ENCODE measurements at places on chromosomes 3 and 15.

DNA sequence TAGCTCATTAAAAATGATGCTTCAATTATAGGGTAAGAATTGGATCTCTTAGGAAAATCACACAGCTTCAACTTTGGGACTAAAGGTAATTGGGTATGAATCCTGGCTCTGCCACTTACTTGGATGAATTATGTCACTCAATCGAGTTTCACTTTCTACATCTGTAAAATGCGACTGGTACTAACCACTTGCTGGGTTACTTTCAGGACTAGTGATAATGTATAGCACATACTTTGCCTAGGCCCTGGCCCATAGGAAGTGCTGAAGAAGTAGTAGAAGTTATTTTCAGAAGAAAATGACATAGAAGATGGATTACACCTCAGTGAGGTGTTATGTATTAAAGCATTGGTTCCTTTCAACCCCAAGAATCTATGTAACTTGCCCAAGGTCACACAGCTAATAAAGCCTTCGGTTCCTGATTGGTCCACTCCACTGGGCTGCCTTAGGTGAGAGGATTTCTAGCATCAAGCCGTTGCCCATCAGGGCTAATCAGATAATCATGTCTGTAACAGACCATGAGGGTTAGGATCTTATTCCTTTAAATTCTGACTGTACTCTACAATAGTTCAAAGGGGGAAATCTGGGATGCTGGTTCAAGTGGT is 29.4 kb upstream of the AP4E1 start:
- no peak for DNase-seq

- DNase-seq: no peak
Observed at GRCh38 chr3:133887803-133888703, 7.6 kb downstream of the RAB6B start.

GRCh38 chr15:25761971-25762662 is 101.0 kb downstream of the ATP10A start:
- no peak for DNase-seq

DNA sequence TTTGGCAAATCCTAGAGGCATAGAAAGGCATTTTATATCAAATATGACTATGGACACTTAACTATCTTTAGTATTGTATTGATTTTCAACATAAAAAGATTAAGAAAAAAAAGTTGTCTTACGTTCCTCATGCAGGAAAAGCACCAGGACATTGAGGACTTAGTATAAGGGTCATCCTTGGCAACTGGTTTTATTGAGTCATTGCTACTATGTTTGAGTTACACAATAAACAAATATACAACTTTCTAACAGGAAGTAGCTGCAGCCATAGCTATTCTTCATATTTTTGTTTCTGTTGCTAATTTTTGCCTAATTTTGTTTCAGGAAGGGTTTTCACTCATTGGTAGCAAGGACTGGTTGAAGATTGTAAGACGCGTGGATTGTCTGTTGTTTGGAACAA is 93.0 kb downstream of the NPTN start:
- DNase-seq: no peak

DNA sequence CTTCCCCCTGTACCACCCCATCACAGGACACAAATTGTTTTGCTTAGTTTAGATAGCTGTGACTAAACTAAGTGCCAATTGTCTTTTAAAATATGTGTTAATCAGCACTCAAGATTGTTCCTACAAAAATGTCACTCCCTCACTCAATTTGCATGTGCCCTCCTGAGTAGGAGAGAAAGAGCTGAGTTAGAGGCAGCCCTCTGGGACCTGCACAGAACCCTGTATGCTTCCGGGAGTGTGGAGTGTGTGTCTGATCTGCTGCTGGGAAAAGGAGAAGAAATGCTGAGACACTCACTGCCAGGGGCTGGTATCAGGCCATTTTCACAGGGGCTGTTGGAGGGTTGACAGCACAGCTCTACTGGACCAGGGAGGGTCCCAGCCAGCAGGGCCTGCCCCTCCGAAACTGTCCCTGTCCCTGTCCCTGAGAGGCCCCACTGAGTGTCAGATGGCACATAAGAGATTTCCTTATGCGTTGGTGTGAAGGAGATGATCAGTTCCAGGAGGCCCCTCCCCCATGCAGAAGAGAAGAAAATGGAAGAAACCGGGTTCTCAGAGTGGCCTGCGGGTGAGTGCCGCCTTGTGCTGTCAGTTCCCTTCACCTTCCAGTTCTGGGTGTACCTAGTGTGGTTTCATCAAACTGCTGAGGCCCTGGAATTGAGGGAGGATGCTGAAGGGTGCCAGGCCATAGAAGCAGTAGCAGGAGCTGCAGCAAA is 3.9 kb upstream of the B3GNT5 start:
- DNase-seq: no peak

- no peak for DNase-seq
Observed at GRCh38 chr3:157355276-157355675, 81.4 kb upstream of the PTX3 start.

- no peak for DNase-seq
Observed at GRCh38 chr3:157156837-157157635, 2.9 kb downstream of the CCNL1 start.

DNA sequence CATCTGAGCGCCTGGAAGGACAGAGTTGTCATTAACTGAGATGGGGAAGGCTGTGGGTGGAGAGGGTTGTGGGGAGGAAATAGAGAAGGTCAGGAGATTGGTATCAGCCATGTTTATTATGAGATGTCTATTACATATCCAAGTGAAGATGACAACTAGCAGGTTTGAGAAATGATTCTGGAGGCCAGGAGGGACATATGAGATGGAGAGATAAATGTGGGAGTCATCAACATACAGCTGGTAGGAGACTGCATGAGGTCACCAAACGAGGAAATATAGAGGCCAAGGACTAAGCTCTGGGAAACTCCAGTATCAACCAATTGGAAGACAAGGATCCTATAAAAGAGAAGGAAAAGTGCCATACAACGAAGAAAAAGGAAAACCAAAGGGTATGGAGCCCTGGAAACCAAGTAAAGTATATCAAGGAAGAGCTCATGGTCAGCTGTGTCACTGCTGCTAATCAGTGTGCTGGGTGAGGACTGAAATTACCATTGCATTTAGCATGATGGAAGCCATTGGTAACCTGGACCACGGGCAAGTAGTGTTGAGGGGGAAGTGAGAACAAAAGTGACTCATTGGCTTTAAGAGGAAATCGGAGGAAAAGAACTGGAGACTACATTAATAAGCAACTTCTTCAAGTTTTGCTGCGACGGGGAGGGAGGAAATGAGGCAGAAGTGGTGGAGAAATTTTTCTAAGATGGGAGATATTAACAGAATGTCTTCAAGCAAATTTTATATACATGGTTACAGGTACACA is 14.0 kb upstream of the UACA start:
- DNase-seq: no peak

GRCh38 chr3:119625451-119626153 is 27.9 kb downstream of the PLA1A start:
- DNase-seq: no peak

DNA sequence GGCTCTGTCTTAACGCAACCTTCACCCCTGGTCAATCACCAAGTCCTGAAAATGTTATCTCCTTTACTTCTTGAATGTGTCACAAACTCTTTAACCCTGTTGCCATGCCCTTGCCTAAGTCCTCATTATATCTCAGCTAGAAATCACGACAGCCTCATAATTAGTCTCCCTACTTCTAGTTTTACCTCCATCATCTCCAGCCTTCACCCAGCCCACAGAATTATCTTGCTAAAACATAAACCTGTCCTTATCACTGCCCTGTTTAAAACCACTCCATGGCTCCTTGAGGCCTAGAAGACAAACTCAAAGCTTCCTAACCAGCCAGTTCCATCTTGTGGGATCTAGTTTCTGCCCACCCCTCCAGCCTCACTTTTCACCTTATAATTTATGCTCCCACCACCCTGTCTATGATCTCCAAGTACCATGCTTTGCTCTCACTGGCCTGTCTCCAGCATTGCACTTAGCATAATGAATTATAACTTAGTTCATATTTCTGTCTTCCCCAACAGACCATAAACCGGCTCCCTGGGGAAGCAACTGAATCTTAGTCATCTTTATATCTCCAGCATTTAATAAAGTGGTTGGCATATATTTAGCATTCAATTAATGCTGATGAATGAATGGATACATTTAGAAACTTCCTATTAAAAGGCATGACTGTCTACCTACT is 39.2 kb downstream of the GPR176 start:
- DNase-seq: no peak

- DNase-seq: no peak
Observed at GRCh38 chr15:101326026-101326315, 30.9 kb upstream of the SNRPA1 start.

DNA sequence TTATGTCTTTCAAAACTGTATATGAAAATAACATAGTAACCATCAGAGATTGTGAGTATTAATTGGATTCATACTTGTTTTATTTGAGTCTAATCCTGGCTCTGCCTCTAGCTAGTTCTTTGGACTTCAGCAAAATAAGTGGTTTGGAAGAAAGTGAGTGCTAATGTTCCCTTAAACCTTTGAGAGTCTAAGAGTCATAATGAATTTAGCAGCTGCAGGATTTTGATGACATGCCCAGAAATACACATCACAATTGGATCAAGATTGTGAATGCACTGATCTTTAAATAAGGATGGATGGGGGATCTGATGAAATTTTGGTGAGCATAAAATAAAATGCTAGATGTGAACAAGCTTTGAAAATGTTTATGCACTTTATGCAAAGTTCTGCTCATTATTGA is 79.9 kb upstream of the FAM98B start:
- no peak for DNase-seq

GRCh38 chr15:39720621-39721611 is 61.7 kb downstream of the FSIP1 start:
- DNase-seq: no peak

GRCh38 chr15:72722071-72722696 is 36.2 kb downstream of the BBS4 start:
- peak; percentile 60 for DNase-seq

- no peak for DNase-seq
Observed at GRCh38 chr3:8443829-8444791, 57.5 kb upstream of the LMCD1 start.

DNA sequence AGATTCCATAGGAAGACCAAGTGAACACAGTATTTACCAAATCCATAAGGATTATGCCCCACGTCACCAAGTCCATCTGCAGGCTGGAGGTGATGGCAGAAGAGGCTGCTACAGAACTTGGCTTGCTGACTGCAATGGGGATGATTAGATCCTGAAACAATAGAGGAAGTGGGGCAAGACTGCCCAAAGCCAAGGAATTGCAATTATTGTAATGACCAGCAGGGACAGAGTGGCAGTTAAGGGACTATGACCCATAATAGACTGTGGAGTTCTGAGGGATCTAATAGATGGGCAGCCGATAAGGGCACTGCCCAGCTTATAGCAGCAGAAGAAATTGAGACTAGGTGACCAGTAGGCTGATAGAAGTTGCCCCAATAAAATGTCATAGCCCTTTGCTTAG is 108.4 kb downstream of the MINAR1 start:
- no peak for DNase-seq

- DNase-seq: no peak
Observed at GRCh38 chr3:194540274-194540905, 53.6 kb upstream of the ATP13A3 start.

DNA sequence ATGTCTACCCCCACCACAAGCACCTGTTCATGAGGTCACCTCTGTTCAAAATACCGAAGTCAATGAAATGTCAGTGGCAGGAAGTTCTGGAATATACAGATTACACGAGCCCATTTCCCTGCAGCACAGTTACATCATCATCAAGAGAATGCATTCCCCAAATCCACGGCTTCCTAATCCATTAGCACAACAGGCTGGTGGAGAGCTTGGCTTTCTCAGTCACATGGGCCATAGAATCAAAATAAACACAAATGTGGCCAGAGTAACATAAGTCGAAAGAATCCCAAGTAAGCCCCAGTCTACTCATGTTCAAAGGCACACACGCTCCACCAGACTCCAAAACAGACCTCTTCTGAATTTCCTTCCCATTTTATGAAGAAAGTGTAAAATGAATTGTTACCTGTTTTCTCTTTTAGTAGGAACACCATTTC is 419.3 kb downstream of the MAGI1 start:
- DNase-seq: no peak

- DNase-seq: no peak
Observed at GRCh38 chr3:8458238-8458661, 43.4 kb upstream of the LMCD1 start.

GRCh38 chr3:26825454-26825853 is 202.9 kb downstream of the LRRC3B start:
- no peak for DNase-seq

DNA sequence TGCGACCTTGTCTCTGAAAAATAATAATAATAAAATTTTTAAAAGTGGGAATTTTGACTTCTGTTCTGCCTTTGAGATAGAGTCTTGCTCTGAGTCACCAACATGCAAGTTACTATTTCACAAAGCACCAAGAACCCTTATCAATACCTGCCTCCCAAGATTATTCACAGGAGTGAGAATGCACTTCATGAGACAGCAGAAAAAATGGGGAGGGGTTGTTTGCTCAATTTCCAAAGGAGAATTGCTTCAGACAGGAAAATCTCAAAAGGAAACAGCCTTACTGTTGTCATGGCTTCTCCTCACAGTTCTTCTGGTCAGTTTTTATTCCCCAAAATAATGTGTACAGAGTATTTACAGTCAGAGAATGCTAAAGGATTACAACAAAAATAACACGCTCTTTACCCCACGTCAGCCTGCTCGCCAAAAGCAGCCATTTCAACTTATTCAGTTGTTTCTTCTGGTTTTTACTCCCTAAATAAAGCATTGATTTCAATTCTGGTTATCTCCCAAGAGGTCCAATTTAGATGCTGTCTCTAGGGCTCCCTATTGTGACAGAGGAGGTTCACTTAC is 89.0 kb downstream of the PPCDC start:
- DNase-seq: no peak

- DNase-seq: no peak
Observed at GRCh38 chr15:75696311-75696720, 16.3 kb downstream of the CSPG4 start.

- no peak for DNase-seq
Observed at GRCh38 chr3:120839120-120839519, 68.9 kb upstream of the STXBP5L start.

DNA sequence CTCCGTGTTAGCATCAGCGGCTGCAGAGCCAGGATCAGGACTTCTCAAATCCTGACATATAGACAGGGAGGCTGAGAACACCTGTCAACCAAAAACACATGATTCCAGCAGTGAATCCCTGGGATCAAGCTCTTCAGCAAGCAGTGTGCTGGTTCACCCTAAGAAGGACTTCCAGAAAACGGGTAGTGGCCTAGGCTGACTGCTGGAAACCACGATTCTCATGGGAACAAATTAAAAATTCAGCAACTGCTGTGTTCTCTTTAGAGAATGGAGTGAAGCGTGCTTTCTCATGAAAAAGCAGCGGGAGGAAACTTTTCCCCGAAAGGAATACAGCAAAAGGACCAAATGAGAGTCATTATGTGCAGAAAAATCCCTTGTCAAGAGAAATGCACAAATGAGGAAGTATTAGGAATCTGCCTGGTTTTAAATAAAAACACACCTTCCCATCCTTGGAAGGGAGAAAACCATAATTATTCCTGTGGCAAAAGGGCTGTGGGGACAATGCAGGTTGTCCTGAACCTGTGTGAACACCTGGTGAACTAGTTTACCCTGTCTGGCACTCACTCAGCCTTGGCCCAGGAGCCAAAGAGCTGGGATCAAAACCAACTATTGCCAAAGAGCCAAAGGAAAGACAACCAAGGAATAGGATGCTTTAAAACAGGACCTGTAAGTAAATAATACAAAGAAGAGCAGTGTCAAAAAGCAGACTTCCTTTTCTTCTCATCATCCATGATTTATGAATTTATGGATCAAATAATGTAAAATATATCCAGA is 13.4 kb downstream of the IL12A start:
- no peak for DNase-seq
